LHCN-M2 (cell line): ENCODE measurements at places on chromosomes 1 and 21. TPM values are rescaled to one million over a fixed set of nuclear protein-coding genes. Genes with fewer than 3 reads are reported as not detected.

UMODL1 gene
- total RNA-seq: not detected in 2 replicates

NEK2 gene
- 54.4 and 54.9 TPM in 2 replicates for total RNA-seq

GIPC2 gene
- total RNA-seq: 1.5 and 1.7 TPM in 2 replicates

RIIAD1 gene
- not detected in 2 replicates for total RNA-seq

CYP4X1 gene
- not detected in 2 replicates for total RNA-seq

SLC45A1 gene
- 4.0 and 4.2 TPM in 2 replicates for total RNA-seq

GRCh38 chr1:20470194-20470593 lies 15.8 kb downstream of the CAMK2N1 start:
- DNase-seq: peak; percentile 72

DNA sequence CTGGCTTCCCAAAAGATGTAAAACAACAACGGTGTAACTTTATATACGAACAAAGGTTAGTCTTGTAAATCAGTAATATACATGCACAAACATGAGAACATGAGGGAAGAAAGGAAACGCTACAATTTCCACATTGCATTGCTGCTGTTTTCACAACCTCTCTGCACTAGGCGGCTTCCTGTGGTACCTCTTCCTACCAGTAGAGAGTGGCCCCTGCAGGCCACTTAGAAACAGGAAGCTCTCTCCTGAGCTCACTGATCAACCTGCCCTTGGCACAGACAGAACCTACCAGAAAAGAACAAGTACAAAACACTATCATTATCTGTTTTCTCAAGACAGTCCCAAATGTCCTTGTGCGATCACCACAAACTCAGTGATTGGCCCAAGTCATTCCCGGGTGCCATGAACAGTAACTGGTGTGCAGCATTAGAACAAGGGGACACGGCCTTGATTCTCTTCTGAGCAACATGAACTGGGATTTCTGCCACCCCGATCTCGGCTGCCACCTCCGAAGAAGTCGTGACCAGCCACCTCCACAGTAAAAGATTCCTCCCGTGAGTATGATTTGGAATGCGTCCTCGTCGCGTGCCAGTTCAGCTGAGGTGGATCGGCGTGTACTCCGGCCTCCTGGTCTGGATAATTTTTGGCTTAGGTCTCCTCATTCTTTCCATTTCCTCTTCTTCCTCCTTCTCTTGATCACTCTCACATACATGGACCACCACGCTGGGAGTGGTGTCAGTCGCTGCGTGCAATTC lies 5.7 kb upstream of the KCNE1 start:
- DNase-seq: no peak

DNA sequence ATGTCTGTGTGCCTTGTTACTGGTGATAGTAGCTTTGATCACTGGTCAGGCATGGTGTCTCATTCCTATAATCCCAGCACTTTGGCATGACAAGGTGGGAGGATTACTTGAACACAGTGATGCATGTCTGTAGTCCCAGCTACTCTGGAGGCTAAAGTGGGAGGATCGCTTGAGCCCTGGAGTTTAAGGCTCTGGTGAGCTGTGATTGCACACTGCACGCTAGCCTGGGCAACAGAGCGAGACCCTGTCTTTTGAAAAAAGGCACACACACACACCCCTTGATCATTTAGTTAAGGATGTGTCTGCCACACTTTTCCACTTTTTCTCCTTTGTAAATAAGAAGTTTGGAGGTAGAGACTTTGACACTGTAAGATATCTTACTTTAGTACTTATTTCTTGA lies 15.1 kb downstream of the MIGA1 start:
- no peak for DNase-seq

GRCh38 chr1:161902182-161902581 lies 121.5 kb downstream of the OLFML2B start:
- DNase-seq: no peak

- no peak for DNase-seq
These were observed 446.3 kb upstream of the NCAM2 start for GRCh38 chr21:20551939-20552338.

DNA sequence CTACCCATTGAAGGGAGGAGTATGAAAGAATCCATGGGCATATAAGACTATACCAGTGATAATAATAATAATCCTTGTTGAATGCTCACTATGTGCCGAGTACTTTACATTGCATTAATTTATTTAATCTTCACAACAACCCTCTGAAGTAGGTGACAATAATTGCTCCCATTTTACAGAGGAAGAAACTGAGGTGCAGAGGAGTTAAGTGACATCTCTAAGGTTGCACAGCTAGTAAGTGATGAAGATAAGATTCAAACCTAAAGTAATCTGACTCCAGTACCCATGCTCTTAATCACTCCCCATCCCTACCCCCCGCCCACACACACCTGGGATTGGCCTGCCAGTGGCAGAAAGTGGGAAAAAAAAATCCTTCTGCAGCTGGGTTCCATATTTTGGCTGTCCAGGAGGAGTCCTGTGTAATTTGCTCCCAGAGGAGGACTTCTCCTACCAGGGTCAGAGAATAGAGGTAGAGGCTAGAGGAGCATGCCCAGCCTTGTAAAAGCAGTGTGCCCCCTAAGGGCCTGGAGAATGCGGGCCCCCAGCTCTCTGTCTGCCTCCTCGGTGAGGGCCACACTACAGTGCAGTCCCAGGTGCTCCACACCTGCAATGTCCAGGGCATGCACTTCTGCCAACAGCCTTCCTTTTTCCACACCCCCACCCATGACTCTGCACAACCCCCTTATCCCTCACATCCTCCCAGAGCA lies 57.8 kb downstream of the TMEM53 start:
- DNase-seq: no peak

GRCh38 chr1:7938070-7938469 lies 2.6 kb downstream of the TNFRSF9 start:
- no peak for DNase-seq

- DNase-seq: peak; percentile 15
These were observed 47.5 kb downstream of the KIF1B start for GRCh38 chr1:10257851-10258250.

DNA sequence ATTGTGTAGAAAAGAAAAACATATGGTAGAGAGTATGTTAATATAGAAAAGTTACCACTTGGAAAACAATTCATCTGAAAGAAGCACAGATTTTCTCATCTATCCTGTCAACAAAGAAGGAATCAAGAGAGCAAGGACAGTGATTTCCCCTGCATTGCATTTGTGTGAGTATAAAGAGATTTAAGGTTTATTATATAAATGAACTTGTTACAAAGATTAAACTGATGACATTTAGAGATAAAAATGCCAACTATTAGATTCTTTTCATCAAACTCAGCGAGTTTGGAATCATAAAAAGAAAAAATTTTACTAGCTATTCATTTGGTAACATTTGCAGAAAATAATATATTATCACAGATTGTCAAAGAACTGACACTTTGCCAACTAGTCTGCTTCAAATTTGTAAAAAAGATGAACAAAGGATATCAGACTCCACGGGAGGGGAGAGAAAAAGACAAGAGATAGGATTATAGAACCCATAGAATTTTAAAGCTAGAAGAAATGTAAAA lies at the start of gene RGS21:
Gene RGS21, plus strand, starts transcription at position 51 of the 509 bp plus-strand sequence. CDS start 26,045 bp downstream, outside the sequence.
- DNase-seq: no peak

DNA sequence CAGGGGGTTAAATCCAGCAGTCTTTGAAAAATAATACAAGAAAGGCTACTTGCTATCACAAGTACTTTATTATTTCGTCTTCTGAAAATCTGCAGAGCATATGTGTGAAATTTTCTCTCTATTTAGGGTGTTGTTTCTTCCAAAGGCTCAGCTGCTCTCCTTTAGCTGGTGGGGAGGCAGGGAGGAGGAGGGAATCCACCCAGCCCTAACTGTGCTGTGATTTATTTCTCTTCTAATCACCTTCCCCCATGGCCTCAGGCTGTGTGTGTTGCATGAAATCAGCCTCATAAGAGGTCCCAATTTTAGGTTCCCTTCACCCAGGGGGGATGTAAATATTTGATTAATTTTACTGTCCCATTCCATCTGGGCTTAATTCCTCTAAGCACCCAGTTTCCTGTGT lies 77.6 kb upstream of the PGBD5 start:
- no peak for DNase-seq

GRCh38 chr1:58670181-58670580 lies 29.7 kb downstream of the MYSM1 start:
- no peak for DNase-seq

GRCh38 chr1:186671136-186671825 lies 8.9 kb downstream of the PTGS2 start:
- DNase-seq: no peak

- DNase-seq: peak; percentile 69
These were observed at the start of gene DEGS1 for GRCh38 chr1:224182866-224183590. Gene DEGS1 (plus strand): TSS chr1:224183240. CDS start chr1:224183337, 97 bp downstream.

DNA sequence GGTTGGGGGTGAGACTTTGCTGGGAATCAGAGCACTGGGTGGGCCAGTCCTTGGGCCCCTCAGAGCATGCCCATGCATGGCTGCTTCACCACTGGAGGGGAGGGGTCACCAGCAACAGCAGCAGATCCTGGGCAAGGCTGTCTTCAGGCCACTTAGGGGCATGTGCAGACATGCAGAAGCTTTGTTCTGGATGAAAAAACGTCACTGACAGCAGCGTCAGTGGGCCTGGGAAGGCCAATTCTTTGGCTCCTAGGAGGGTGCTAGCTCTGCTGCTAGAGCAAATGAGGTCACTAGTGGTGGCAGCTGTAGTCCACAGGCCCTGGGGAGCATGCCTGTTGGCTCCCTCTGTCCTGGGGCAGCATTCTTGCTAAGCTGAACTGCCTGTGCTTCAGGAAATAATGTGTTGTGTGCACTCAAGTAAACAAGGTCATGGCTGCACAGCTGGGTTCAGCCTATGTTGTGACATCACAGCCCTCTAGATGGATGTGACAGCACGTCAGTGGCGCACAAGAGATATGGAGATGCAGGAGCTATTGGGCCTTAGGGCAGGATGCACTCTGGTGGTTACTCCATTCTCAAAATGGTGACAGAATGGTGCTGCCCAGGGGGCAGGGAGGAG lies 27.0 kb downstream of the ZC3H11B start:
- DNase-seq: no peak

DNA sequence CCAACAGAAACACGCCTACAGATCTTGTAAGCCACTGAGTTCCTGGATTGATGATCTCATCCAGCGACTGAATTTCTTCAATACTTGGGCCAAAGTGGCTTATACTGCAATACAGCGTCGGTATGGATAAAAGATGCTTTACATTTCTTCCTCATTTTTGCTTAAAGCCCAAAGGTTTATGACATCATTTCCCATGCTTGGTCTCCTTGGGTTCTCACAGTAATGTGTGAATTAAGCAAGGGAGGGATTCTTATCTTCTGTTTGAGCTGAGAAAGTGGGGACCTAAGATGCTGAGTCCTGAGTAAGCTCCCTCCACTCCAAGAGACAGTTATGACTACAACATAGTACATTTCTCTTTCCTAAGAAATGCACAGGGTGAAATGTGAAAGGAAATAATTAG lies 39.5 kb downstream of the LBR start:
- DNase-seq: no peak

- no peak for DNase-seq
These were observed 16.3 kb downstream of the NTPCR start for GRCh38 chr1:232966663-232967062.

GRCh38 chr1:153032073-153032472 lies 1.1 kb downstream of the SPRR1B start:
- no peak for DNase-seq

GRCh38 chr1:23544444-23545389 lies 13.7 kb upstream of the E2F2 start:
- DNase-seq: peak; percentile 74

- no peak for DNase-seq
These were observed 70.7 kb upstream of the MUTYH start for GRCh38 chr1:45410850-45411509.

GRCh38 chr21:44820851-44821250 lies 3.0 kb upstream of the SUMO3 start:
- peak; percentile 29 for DNase-seq

DNA sequence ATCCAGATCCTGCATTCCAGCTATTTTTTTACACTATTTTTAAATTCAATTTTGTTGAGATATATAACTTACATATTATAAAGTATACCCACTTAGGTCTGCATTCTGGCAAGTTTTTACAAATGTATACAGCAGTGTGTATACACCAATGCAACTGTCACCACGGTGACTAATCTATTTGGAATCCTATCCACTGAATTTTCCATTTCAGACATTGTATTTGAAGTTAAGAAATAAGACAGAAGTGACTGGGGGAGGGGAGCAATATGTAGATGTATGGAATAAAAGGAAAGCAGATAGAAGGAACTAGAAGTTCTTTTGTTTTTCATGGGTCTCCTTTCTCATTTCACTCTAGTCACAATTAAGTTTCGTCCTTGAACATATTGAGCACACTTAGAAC lies 431.5 kb upstream of the CHRM3 start:
- DNase-seq: peak; percentile 33

- no peak for DNase-seq
These were observed 47.8 kb downstream of the PTPN14 start for GRCh38 chr1:214503553-214503952.

GRCh38 chr1:74481607-74482006 lies 30.8 kb downstream of the LRRC53 start:
- no peak for DNase-seq

GRCh38 chr1:244414543-244414942 lies 37.2 kb downstream of the ADSS2 start:
- DNase-seq: peak; percentile 78

GRCh38 chr1:43522431-43522775 lies 8.3 kb upstream of the PTPRF start:
- DNase-seq: no peak

- peak; percentile 82 for DNase-seq
These were observed 351.3 kb upstream of the RUNX1 start for GRCh38 chr21:35400233-35400939.

- DNase-seq: no peak
These were observed 4.3 kb downstream of the ZNF326 start for GRCh38 chr1:89999208-89999607.

GRCh38 chr1:46199233-46199749 lies 1.1 kb upstream of the POMGNT1 start:
- DNase-seq: no peak

DNA sequence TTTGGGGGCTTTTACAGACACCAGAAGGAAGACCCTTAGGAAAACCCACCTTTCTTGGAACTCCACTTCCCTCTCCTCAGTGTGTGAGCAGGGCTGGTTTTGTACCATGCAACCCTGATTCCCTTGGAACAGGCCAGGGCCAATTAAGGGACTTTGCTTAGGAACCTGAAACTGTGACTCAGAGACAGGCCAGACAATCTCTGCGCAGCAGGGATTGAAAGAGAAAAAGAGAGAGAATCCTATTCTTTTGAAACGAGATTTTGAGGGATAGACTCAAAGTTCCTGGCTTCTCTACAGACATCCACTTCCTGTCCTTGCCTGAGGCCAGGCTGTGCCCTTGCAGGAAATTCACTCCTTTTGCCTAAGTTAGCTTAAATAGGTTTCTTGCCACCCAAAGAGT lies 23.1 kb upstream of the C1orf198 start:
- DNase-seq: no peak

DNA sequence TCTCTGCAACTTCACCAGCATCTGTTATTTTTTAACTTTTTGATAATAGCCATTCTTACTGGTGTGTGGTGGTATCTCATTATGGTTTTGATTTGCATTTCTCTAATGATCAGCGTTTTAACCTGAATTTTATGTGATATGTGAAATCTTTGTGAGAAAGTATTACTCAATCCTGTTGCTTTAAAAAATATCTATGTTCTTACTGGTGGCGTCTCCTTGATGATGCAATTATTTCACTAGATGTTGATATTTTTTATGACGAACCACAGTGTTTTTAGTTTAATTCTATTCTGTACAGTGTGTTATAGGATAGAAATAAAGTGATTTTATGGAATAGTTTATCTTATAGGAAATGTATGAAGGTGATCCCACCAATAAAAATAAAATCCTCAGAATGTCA lies 54.7 kb upstream of the GPR88 start:
- no peak for DNase-seq

GRCh38 chr1:44377925-44378784 lies 23.1 kb upstream of the ERI3 start:
- peak; percentile 47 for DNase-seq
